ENCODE measurements at places on chromosomes 2 and 18.

DNA sequence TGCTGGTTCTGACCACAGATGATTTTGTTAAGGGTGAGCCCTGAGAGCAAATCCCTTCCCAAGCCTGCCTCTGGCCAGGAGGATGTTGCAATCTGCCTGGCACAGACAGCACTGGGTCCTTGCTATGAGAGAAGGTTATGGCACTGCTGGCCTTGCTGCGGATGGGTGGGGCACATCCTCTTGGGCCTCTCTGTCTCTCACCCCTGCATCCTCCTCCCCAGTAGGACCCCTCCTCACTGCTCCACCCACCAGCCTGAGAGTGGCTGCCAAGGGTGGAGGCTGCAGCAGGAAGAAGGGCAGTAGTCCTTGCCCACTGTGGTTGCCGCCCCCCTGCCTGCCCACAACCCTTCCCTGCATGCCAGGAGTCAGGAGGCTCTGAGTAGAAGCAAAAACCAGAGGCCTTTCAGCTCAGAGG lies 180.9 kb downstream of the ZBTB7C start:
- no peak for DNase-seq

DNA sequence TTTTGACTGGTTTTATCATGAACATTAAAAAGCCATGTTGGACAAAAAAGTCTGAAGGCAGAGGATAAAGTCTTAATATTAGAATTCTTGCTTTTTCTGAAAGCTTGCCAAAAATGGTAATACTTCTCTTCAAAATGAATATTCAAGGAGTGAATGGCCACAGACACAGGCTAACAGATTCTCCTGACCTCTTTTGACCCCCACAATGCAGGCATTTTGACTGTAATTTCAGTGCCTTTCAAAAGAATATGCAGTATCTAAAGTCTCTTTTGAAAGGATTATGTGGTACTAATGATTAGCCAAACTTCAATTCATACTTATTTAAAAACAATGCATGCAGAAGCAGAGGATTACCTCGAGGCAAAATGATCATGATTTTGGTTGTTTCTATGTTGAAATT lies 557.8 kb upstream of the GCFC2 start:
- no peak for DNase-seq

DNA sequence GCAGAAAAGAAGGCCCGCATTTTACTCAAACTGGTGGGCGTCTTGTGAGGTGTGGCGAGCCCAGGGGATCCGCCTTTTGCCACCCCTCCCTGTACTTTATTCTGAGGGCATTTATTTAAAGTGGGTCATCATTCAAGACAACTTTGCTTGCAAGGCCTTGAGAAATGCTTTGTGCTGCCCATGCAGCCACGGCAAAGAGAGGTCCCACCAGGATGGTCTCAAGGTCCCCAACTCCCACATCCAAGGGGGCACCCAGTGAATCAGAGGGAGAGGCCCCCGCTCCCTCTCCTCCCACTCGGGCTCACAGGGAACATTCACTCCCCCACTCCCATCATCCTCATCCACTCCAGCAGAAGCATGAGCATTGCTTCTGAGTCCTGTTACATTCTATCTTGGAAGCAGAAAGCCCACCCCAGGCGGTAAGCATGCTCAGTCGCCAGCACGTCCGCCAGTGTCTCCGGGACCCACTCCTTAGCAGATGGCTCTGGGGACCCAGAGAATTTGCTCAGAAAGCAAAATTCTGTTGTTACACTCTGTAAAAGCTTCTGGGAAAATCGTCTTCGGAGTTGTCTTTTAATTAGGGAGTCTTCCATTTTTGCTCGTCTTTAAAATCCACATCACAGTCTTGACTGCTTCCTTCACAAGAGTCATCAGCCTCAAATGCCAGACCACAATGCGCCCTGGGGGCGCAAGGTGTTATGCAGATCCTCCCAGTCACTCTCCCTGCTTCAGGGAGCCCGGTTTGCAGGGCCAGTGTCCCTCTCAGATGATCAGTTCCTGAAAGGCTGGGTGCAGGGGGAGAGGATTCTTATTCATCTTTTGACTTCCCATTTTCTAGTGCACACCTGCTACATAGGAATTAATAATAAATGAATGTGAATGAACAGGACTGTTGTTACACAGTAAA lies 99.4 kb upstream of the NCK2 start:
- DNase-seq: no peak

DNA sequence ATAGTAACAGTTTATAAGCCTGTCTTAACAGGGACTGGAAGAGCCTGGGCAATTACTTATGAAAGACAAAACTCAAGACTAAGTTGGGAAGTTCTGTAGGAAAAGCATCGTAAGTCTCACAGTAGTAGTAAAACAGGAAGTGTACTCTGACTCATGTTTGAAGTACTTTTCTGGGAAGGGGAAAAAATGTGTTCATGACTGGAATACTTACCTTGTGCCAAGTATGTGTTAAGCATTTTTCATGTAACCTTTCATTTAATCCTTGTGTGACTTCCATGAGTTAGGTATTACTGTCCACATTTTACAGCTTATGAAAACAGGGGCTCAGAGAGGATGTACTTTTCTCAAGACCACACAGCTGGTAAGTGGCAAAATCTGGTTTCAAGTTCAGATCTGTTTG lies 13.7 kb upstream of the SKOR2 start:
- no peak for DNase-seq

DNA sequence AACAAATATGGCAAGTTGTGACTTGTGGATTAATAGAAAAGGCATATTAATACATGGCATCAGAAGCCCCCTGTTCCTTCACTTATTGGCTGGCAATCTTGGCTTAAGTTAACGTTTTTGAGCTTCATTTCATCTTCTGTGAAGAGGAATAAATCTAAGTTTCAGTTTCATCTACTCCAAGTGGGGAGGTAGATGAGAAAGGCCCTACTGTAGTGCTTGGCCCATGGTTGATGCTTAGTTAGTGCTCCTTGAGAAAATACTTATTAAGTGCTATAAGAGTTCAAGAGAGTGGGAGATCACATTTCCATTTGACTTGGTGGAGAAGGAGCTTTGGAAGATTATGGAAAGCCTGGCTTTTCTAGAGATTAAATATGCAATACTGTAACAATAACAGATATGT lies 244.3 kb downstream of the BABAM2 start:
- DNase-seq: no peak

GRCh38 chr2:182605166-182605565 lies 110.9 kb upstream of the DNAJC10 start:
- DNase-seq: no peak

DNA sequence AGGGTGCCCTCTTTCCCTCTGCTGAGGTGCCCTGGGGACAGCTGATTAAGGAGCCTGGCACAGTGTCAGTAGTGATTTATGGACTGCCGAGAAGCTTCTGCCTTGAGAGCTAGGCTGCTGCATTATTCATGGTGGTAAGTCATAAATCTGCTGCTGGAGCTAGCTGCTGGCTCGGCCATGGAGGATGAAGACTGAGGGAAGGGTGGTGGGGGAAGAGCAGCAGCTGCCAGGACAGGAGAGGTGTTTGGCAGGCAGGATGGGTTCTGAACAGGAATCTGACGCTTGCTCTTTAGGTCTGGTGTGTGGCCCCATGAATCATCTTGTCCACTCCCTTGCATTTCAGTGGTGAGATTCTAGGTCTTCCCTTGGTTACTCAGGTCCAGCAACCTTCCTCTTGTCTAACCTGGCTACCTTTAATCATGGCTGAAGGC lies 296.3 kb downstream of the DYSF start:
- DNase-seq: no peak

DNA sequence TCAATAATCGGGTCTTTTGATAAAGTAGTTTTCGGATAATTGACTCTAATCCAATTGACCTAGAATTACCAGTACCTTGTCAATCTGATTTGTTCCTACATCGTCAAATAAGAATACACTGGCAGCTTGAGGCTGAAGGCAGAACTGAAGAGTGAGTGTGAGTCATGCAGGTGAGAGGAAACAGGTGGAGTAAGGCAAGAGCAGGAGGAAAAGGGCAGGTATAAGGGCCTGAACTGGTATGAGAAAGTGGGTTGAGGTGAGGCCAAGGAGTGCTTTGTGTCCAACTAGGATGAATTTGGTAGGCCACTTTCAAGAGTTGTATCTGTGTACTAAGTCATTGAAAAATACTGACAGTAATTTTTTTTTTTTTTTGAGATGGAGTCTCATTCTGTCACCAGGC lies 186.0 kb downstream of the ZNF385B start:
- DNase-seq: no peak

DNA sequence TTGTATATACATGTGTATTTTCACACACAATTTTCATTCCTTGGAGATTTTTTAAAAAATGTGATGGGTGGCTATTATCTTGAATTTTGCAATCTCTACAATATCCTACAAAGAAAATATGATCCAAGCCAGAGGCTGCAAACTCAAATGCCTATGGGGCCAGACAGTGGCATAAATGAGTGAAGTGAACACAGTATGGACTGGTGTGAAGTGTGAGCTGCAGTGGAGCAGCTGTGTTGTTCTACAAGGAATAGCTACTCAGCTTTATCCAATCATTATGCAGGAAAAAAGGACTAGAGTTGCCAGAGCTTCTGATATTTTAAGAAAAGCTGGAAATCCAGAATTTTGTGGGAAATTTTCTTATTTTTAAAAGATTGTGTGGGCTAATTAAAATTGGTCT lies 62.1 kb downstream of the ARHGEF33 start:
- no peak for DNase-seq

GRCh38 chr18:57084331-57085271 lies 62.3 kb upstream of the BOD1L2 start:
- DNase-seq: no peak

DNA sequence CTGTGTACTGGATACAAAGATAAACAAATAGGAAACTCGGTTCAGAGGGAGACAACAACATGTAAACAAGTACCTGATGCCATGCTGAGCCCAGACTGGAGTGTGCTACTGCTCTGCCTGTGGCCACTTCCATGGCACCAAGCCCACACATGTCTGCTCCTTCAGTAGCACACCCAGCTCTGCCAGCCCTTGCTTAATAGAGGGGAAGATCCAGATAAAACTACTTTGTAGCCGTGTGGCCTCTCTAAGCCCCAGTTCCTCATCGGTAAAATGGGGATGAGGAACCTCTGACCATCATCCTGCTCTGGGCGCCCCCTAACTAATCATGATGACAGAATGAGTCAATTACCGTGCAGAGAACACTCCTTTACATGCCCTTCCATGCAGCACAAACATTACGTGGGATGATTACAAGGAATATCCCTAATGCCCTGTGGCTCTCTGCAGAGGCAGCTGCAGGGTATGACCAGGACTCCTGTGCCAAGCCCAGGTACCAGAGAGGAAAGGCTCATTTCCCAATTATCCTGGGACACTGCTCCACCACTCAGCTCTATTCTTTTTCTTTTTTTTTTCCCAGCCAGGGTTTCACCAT lies 34.9 kb downstream of the DNMT3A start:
- DNase-seq: no peak

DNA sequence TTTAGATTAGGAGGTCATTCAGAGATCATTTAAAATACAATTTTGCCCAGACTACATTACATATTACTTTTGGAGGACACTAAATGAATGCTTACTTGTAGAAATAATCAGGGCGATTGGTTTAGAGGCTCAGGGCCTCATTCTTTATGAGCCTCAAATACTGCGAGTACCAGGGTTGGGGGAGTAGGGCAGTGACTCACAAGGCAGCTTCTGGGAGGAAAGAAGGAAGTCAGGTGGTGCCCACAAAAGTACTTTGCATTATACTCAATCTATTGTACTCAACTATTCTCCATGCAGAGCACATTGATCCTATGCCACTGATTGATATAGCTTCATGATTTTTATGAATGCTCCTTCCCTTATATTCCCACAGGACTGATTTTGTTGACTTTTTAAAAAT lies 166.9 kb downstream of the SOCS6 start:
- no peak for DNase-seq

DNA sequence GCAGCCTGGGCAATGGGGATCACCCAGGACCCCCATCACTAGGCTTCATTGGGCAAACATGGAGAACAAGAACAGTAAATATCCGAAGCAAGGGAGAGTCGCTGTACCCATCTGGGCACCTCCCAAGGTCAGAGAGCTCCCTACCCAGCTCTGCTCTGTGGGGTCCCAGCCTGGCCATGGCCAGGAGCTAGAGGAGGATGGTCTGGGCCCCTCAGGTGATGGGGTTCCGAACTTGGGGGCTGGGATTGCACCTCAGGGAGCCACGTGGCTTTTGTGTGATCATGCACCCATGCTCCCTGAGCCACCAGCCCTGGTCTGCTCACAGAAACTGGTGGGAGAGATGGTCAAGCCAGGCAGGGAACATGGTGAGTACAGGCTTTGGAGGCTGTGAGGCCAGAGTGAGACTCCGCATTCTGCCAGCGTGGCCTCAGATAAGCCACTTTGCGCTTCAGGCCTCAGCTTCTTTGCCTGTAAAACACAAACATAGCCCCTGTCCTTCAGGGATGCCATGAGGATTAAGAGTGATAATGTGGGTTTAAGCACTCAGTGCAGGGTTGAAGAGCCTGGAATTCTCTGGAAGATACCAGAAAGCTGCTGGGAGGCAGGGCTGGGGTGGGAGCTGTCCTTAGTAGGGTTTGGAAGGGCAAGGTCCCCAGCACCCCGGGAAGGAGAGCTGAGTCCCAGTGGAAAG lies 3.0 kb upstream of the NMUR1 start:
- DNase-seq: no peak

DNA sequence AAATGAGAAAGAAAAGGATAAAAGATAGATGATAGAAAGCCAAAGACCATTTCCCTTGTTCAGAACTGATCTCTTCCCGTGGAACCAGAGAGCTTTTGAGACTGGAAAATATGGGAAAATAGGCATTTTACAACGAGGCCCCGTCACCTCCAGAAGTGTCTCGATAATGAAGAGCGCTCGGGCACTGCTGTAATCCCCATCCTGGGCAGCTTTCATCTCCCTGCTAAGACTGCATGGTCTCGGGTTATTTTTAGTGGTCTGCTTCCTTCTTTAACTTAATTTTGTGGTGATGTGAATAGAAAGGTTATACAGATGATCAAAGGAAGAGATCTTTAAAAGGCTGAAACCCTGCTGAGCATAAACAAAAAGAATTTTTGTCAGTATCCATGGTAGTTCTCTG lies 176.6 kb downstream of the METTL4 start:
- DNase-seq: no peak

GRCh38 chr2:59080451-59081181 lies 839.5 kb upstream of the FANCL start:
- DNase-seq: no peak

- DNase-seq: no peak
These were observed 34.0 kb downstream of the ACTR2 start for GRCh38 chr2:65261676-65262075.

GRCh38 chr2:235950473-235950809 lies 217.7 kb downstream of the GBX2 start:
- DNase-seq: no peak

GRCh38 chr2:74043345-74044329 lies 58.9 kb downstream of the TET3 start:
- no peak for DNase-seq

DNA sequence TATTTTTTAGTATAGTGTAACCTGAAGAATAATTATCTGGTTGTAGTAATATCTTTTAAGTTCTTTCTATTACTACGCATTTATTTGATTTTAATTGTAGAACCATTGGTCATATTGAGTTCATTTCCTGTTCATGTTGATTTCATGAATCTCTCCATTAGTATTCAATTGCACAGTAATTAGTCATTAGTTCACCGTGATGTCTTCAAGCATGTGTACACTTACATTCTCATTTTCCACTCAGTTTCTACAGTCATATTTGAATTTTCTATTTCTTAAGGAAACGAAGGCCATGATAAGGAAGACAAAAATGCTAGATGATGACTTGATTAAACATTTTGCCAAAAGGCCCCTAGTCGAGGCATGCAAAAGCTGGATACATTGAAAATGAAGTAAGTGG lies 333.7 kb upstream of the FANCL start:
- no peak for DNase-seq
